Pulmonary artery endothelial cell (primary cell): ENCODE measurements at places on chromosomes 12 and 14.

DNA sequence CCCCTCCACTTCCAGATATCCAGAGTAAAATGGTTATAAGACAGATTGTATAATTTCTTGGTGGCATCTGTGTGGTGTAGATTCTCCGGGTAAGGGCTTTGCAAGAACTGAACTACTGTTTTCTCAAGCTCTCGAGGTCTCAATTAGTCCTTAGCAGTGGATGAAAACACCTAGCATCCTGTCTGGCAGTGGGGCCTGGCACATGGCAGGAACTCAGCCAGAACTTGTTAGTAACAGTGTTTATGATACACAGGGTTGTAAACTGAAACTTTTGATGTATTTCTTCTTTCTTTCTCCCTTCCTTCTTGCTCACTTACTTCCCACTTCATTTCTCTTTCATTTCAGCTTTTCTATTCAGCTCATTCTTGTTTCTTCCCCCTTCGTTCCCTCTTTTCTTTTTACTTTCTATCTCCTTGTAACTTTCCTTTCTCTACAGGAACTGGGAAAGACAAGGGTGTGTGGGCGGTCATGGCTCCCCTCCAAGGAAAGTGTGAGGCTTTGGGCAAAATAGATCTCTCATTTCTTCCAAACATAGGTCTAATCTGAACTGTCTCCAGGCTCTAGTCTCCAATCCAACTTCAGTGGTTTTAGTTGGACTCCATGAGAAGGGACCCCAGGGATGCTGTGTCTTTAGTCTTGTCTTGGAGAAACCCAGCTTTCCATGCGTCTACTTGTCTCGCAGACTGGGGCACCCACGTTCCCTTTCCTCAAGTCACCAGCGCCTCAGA is 159.7 kb downstream of the PAH start:
- DNase-seq: no peak

GRCh38 chr12:12398026-12398859 is 41.4 kb downstream of the BORCS5 start:
- peak; percentile 52 for DNase-seq

GRCh38 chr12:25976289-25976688 is 17.8 kb downstream of the RASSF8 start:
- DNase-seq: no peak

- no peak for DNase-seq
These were observed 32.9 kb downstream of the NIN start for GRCh38 chr14:50798048-50798421.

GRCh38 chr14:71714225-71714624 is 218.0 kb upstream of the RGS6 start:
- no peak for DNase-seq
